ENCODE measurements at places on chromosomes 4 and X.

- no peak overlapping the region for H3K4me3 ChIP-seq
- H3K27ac ChIP-seq, result no peak overlapping the region
- H3K27me3 ChIP-seq, result peaks cover 10% of the 10 kb centered on the region
- no peak for DNase-seq
Observed at GRCh38 chr4:5967783-5968182, 50.4 kb downstream of the C4orf50 start.

DNA sequence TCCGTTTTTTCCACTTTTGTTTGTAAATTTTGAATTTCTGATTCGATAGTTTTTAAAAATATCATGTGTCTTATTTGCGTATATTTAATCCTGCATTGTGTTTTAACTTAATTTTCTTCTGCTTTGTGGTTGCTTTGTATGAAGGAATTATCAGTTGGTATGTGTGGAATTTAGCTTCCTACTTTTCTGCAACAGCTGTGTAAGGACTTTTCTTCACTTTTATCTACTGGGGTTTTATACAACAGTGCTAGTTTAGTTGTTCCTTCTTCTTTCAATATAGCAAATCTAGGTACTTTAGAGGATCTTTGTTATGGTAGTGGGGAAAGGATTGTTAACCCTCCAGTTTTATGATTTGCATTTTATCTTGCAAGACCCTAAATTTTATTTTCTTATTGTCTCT is 410.3 kb downstream of the CCSER1 start:
- H3K27ac ChIP-seq, result no peak overlapping the region
- no peaks in the 10 kb centered on the region for H3K27me3 ChIP-seq
- no peaks in the 10 kb centered on the region for H3K36me3 ChIP-seq
- no peak for DNase-seq

GRCh38 chr4:54840992-54841768 is 183.4 kb downstream of the KIT start:
- H3K36me3 ChIP-seq, result no peaks in the 10 kb centered on the region
- H3K4me3 ChIP-seq, result no peak overlapping the region
- H3K27ac ChIP-seq, result no peak overlapping the region
- no peak for DNase-seq
- no peaks in the 10 kb centered on the region for H3K27me3 ChIP-seq

DNA sequence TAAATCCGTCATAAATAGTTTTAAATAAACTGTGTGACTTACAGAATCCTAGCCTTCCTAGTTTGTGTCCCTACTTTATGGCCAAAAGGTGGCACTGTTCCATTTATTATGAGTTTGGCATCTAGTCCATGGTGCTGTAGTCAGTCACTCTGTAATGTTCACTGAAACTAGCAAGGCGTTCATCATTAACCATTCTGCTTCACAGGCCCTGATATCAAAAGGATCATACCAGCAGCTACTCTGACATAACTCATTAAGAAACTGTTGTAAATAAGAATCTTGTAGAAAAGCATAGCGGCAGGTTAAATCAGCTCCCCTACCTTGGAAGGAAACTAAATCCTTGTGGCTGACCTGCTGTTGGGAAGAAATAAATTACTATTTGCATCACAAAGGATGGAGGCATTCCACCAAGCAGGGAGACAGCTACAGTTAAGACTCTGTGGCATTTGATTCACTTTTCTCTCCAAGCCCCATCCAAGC is 919.6 kb upstream of the DIAPH2 start:
- no peak for DNase-seq
- H3K27me3 ChIP-seq, result no peaks in the 10 kb centered on the region
- H3K36me3 ChIP-seq, result no peaks in the 10 kb centered on the region
- no peaks in the 10 kb centered on the region for H3K4me1 ChIP-seq
- H3K27ac ChIP-seq, result no peak overlapping the region

- no peak overlapping the region for H3K27ac ChIP-seq
- no peaks in the 10 kb centered on the region for H3K4me1 ChIP-seq
- no peaks in the 10 kb centered on the region for H3K27me3 ChIP-seq
Observed at GRCh38 chr4:135917011-135917410, 1615.3 kb downstream of the PCDH18 start.

DNA sequence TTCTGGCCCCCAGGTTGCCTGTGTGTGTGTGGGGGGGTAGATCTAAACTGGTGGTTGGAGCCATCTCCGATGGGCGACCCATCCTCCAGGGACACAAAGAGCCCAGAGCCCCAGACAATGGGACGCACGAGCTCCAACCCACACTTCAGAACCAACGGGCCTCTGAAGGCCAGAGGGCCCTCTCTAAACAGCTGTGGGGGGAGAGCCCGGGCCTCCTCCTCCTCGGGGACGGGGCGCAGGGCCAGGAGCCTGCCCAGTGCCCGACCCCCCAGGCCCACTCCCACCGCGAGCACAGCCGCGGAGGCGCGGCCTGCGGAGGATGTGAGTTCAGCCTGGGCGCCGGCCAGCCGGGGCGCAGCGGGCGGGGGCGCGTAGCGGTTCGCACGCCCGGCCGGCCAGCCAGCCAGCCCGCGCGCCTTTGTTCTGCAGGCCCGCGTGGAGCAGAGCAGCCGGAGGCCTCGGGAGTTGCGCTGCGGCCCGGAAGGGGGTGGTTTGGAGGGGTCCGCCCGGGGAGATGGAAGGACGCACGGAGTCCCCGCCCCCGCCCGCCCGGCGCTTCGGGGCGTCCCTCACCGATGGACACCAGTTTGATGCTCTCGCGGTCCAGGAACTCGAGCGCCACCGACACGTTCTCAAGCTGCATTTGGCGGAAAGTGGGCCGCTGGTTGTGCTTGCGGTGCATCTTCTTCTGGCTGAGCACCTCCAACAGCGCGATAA is 4.0 kb downstream of the FLNA start:
- peaks cover 14% of the 10 kb centered on the region for H3K4me1 ChIP-seq
- H3K27me3 ChIP-seq, result no peaks in the 10 kb centered on the region
- DNase-seq, result no peak
- peaks cover 47% of the 10 kb centered on the region for H3K36me3 ChIP-seq
- peak overlapping the region; percentile 97 for H3K27ac ChIP-seq
- H3K4me3 ChIP-seq, result peak overlapping the region; percentile 56

- H3K4me3 ChIP-seq, result peak overlapping the region; percentile 37
- no peaks in the 10 kb centered on the region for H3K4me1 ChIP-seq
- no peak overlapping the region for H3K27ac ChIP-seq
- DNase-seq, result no peak
- no peaks in the 10 kb centered on the region for H3K27me3 ChIP-seq
Observed at GRCh38 chrX:153411988-153412574, 809 bp downstream of the ZFP92 start.

Data from RWPE2 (cell line).